Stimulated activated CD4-positive, alpha-beta T cell treated with anti-CD3 and anti-CD28 coated beads, Interleukin-1b, Interleukin-23, amount 100 ng/mL, for 1 hour (primary cell): ENCODE measurements at places on chromosomes 12 and 14.

DNA sequence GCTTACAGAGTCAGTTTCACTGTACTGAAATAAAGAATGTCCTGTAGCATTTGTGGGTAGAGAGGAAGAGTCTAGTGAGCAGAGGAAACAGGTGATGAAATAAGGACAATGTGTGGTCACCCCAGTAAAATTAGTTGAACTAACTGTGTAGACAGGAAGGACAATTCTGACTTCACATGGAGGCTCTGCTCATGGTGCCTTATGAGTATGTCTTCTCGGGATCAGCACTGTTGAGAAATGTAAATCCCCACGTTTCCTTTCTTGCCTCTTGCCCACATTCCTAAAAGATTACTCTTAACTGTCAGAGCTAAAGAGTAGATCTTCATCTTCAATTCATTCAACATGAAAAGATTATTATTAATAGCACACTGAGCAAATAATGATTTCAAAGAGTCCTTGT lies 113.2 kb upstream of the FLRT2 start:
- DNase-seq: no peak

DNA sequence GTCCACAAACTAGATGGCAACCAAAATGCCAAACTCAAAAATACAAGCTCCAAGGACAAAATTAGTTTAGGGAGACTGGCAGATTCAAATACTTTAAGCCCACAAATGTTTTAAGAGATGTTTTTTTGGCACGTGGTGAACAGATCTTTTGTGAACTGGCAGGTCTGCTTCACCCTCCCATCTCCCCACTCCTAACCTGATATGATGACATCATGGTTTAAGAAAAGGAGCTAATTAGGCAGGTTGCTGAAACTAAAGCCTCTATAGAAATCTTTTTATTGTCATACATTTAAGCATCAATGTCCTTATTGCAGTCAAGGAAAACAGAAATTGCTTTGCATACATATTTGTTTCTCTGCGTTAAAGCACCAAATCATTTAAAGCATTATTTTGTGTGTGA lies 5.8 kb downstream of the LRIG3 start:
- no peak for DNase-seq

GRCh38 chr14:94120667-94121340 lies 8.6 kb downstream of the IFI27L2 start:
- no peak for DNase-seq

- no peak for DNase-seq
Observed at GRCh38 chr12:826331-826730, 74.0 kb downstream of the WNK1 start.

DNA sequence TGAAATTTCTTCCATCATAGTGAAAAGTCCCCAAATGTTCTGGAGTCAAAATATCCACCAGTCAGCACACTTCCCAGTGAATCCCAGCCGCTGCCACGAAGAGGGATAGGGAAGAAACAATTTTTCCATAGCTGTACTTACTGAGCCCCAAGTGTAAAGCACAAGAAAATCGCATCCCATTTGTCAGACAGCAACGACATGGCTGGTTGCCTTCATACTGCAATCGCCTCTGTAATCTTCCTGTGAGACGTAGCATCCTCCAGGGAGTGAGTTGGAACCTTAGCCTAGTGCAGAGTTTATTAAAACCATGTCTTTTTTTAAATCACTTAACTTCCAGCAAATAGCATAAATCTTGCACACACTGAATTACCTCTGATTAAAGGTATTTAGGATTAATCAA lies 56.8 kb downstream of the GNG2 start:
- DNase-seq: no peak

DNA sequence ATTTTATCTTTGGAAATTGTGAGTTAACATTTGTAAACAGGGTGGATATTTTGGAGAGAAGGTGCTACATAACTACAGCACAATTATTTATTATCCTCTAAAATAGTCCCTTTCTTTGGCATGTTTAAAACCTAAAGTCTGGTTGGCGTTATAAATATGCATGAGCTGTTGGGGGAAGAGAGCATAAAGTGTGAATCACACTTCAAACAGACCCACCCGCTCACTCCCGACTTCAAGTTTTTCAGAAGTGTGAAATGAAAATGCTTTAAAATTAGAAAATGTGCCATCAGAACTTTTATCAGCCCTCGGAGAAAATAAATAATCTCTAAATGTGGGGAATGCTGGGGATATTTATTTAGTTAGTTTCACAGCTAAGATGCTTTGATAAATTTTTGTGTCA lies 1006.9 kb downstream of the NRXN3 start:
- DNase-seq: no peak

DNA sequence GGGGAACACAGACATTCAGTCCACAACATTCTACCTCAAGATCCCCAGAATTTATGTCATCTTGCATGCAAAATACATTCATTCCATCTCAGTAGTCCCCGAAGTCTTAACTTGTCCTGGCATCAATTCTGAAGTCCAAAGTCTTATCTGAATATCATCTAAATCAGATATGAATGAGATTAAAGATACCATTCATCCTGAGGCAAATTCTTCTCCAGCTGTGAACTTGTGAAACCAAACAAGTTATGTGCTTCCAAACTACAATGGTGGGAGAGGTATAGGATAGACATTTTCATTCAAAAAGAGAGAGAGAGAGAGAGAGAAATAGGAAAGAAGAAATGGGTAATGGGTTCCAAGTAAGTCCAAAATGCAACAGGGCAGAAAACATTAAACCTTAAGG lies 390.6 kb downstream of the DPF3 start:
- no peak for DNase-seq

- DNase-seq: no peak
Observed at GRCh38 chr12:6967651-6968100, 2.8 kb downstream of the PHB2 start.

DNA sequence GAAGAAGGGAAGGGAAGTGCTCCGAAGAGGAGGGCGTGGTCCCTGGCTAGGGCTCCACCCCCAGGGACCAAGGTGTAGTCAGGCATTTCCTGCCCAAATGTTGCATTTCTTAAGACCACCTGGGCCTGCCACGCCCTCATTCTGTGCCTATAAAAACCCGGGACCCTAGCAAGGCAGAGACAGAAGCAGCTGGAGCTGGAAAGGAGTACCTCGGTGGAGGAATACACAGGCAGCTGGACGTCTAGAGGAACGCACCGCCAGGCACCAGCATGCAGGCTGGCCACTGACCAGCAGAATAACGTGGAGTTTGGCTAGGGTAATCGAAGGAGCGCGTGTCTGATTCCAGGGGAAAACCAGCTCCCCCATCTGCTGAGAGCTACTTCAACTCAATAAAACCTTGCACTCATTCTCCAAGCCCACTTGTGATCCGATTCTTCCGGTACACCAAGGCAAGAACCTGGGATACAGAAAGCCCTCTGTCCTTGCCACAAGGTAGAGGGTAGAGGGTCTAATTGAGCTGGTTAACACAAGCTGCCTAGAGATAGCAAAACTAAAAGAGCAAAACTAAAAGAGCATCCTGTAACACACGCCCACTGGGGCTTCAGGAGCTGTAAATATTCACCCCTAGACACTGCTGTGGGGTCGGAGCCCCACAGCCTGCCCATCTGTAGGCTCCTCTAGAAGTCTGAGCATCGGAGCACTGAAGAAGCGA lies 21.0 kb downstream of the CFL2 start:
- DNase-seq: no peak
